NCI-H82 (cell line): ENCODE measurements at places on chromosomes 2 and 18.

DNA sequence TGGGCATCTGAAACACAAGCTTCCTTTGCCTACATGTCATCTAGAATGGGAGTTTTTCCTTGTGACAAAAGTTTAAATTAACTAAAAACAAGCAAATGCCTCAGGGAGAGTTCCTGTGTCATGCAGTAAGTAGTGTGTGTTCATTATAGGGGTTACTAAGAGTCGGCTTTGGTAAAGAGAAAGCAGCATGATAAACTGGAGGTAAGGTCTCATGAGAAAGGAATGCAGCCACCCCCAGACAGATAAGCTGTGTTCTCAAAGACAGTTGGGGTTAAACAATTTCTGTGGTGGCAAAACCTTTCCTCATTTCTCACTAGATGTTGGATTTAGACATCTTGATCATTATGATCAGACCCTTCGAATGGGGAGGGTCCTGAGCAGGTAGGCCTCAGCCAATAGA lies 129.7 kb downstream of the MAP4K4 start:
- no peak for DNase-seq

DNA sequence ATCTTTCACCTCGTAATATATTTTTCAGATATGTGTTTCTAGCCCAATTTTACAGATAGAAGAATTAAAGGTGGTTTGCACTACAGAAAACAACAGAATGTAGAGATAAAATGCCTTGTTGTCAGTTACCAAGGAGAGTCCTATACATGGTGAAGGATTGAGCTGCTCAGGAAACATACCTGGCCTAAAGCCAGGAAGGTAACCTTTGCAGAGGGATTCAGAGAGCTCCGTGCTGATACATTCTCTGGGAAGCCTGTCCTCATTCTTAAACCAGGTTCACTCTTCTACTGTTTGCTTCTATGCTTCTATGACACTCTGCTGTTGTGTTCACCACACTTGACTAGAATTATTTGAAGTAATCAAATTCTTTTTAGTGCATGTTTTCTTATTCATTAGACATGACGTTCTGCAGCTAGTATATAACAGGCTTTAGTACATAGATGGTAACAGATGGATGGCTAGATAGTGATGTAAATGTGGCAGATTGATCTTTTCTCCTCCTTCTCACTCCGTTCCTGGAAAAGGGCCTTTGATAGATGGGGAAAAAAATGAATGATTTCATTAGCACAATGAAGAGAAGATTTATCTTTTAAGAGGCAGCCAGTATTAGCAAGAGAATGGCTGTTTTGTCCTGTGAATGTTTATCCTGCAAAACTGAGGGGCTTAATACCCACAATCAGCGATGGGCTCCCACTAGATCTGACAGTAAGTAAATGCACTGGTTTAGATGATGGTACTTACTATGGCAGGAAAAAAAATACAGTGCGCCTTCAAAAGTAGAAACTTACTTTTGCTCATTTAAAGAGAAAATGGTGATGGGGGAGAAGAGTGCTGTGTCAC lies 589.6 kb upstream of the FAM98A start:
- peak; percentile 31 for DNase-seq

DNA sequence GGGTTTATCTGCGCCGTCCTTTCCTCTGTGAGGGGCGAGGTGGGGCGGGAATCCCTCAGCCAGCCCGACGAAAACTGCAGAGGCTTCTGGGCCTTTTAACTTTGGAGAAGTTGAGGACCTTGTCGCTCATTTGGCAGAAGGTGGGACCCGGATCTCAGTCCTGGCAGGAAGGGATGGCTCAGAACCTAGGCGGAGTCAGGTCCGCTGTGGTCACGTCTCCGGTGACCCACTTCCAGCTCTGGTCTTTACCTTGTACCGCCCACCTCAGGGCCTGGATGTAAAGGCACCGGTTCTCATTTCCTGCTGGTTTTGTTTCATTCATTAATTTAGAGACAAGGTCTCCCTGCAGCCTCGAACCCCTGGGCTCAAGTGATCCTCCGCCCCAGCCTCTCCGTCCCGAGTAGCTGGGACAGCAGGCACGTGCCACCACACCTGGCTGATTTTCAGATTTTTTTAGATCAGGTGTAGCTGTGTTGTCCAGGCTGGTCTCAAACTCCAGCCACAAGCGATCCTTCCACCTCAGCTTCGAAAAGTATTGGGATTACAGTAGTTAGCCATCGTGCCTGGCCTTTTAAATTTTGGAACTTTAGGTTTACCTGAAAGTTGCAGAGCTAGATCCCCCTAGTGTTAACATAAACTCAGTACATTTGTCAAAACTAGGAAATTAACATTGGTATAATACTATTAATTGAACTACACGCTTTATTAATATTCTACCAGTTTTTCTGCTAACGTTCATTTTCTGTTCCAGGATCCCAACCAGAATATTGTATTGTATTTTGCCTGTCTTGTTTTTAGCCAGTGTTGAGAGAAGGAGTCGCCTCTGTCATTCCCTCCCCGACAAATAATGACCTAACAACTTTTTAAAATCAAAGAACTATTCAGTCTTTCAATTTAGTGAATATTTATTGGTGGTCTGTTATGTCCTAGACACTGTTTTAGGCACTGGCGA lies 852 bp downstream of the POLI start:
- peak; percentile 66 for DNase-seq

GRCh38 chr2:113263546-113263945 lies 15.2 kb downstream of the PAX8 start:
- DNase-seq, result peak; percentile 25

DNA sequence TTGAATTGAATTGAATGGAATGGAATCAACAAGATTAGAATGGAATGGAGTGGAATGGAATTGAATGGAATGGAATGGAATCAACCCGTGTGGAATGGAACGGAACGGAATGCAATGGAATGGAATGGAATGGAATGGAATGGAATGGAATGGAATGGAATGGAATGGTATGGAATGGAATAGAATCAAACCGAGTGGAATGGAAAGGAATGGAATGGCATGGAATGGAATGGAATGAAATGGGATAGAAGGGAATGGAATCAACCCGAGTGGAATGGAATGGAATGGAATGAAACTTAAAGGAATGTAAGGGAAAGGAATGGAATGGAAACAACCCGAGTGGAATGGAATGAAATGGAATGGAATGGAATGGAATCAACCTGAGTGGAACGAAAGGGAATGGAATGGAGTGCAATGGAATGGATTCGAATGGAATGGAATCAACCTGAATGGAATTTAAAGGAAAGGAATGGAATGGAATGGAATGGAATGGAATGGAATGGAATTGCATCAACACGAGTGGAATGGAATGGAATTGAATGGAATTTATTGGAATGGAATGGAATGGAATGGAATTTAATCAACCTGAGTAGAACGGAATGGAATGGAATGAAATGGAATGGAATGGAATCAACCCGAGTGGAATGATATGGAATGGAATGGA lies 1146.6 kb downstream of the RPIA start:
- no peak for DNase-seq

- no peak for DNase-seq
Observed at GRCh38 chr2:235453605-235454151, 40.2 kb upstream of the AGAP1 start.

DNA sequence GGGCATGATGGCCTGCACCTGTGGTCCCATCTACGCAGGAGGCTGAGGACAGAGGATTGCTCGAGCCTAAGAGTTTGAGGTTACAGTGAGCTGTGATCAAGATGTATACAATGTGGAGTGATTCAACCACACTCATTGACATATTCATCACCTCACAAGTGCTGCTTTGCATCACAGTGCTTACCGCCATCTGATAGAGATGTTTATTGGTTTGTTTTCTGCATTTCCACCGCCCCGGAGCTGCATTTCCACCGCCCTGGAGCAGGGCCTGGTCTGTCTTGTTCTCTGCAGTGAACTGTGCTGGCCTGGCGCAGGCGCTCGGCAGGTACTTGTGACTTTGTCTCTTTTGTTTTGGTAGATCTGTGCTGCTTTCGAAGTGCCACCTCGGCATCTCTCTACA lies 96.0 kb downstream of the SMAD7 start:
- no peak for DNase-seq

DNA sequence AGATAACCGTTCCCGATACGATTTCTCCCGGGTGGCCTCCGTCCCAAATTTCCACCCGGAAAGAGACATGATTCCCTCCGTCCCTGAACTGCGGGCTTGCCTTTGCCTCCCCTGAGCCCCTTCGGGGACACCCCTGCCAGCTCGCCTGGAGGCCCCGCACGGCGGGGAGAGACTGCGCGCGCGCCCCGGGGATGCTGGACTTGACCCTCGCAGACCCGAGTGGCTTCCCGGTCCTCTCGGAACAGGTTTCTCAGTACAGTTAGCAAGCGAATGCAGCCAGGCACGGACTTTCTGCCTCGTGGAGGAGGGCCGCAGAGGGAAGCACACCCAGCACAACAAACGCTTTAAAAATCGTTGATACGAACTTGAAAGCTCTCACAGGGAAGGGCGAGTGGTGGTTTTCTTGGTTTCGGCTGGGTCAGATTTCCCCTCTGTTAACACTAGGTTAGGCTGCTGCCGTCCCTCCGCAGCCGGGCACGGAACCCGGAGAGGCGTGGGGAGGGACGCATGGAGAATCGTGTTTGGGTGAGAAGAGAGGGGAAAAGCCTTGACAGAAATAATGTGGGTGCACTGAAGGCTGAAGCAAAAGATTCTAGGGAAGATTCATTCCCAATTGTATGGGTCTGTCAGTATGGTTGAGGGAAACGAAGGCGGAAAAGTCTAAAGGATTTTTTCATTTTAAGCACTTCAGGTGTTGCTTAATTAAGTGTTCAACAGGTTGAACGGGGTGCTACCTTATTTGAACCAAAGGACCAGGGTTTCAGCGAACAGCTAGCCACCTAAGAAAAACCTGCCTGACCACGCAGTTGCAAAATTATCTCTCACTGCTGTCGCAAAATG lies 916 bp downstream of the TNFRSF11A start:
- peak; percentile 43 for DNase-seq

DNA sequence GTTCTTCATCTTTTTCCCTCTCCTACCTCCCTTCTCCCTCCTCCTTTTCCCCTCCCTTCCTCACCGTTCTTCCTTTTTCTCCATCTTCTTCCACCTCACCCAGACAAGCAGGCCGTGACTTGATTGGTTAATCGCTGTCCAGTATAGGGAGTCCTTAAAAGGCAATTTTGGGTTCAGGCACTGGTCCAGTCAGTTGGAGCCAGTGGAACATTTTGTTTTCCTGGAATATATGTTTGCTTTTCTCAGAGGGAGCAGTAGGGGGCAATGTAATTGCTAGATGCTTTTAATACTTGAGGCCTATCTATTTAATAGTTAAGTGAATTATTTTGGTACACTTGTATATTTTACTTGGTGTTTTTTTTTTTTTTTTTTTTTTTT lies 15.0 kb downstream of the ELAC1 start:
- DNase-seq, result no peak

GRCh38 chr18:68696937-68697336 lies 18.0 kb downstream of the TMX3 start:
- DNase-seq, result no peak

DNA sequence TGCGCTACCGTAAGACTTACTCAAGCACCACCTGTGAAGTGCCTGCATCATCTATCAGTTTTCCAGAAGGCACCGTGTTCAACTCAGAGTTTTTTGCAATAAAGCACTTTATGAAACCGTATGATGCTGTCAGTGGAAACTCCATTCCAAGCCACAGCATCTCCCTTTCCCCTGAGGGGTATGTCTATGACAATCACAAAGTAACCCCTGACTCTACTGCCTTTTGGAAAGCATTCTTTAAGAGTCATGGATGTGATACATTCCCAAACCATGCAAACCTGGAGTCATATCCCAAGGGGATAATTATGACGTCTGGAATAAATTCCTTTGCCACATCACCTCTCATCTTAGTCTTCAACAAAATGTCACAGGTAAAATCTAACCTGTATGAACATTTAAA lies 39.2 kb downstream of the UNC50 start:
- no peak for DNase-seq
